ENCODE measurements at places on chromosomes 11 and 22. TPM values are rescaled to one million over a fixed set of nuclear protein-coding genes. Genes with fewer than 3 reads are reported as not detected.

DNA sequence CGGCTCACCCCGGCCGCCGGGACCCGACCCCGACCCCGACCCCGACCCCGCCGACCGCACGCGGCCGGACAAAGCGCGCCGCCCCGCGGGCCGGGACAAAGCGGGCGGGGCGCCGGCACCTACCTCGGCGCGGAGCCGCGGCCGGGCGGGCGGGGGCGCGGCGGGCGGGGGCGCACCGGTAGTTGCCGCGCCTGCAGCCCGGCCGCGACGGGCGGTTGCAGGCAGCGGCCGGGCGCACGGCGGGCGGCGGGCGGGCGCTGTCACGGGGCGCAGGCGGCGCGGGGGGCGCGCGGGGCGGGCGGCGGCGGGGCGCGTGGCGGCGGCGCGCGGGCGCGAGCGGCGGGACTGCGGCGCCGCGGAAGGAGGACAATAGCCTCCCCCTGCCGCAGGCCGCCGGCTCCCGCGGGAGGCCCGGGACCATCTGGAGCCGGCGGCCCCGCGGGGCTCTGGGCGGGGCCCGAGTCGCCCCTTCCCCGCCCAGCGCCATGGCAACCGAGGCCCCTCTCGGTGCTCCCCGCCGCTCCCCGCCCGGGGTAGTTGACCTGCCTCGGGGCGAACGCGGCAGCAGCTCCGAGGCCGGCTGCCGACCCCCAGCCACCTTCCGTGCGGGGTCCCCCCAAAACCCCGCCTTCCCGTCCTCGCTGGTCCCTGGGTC, 851 bp downstream of the SPTBN2 start:
- DNase-seq = no peak

DNA sequence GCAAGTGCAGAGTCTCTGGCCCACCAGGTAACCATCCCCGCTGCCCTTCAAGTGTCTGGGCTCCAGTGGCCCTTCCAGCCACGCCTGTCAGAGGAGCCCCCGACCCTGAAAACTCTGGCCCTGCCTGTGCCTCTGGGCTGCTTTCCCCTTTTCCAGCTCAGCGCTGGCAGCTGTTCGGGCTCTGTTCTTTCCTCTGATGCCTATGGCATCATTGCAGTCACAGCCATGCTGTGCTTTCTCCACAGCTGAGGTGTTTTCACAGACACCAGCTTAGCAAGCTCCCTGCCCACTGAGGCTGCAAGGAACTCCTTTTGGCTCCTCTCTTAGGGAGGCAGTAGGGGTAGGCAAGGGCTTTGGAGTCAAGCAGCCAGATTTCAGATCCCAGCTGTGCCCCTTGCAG, 21.2 kb downstream of the P2RX3 start:
- no peak for DNase-seq

DNA sequence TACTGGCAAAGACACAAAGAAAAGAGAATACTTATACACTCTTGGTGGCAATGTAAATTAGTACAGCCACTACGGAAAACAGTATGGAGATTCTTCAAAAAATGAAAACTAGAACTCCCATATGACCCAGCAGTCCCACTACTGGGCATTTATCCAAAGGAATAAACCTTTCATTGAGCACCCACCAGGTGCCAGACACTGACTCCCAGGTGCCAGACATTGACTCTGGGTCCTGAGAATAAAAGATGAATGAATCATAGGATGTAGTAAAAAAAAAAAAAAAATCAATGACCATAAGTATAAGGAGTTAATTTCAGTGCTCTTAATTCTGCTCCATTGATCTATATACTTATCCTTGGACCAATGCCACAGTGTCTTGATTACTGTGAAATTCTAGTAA, 28.2 kb downstream of the HEPHL1 start:
- no peak for DNase-seq

DNA sequence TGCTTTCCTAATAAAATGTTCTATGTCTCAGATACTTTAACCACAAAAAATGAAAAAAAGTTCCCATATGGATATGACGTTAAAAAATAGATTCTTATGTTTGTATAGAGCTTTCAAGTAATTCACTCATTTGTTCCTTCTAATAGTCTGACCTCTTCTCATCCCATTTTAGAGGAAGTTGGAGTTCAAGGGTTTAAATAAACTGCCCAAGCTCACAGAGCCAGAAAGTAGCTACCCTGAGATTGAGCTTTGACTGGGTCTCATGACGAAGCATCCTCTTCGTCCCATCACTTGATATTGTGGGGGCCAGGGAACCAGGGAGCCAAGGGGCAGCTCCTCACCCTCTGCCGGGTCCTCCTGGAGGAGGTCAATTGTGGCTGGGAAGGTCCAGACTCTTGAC, 116.3 kb downstream of the CCDC81 start:
- no peak for DNase-seq

GRCh38 chr22:46672731-46673130, 52.5 kb downstream of the GRAMD4 start:
- DNase-seq = no peak

DNA sequence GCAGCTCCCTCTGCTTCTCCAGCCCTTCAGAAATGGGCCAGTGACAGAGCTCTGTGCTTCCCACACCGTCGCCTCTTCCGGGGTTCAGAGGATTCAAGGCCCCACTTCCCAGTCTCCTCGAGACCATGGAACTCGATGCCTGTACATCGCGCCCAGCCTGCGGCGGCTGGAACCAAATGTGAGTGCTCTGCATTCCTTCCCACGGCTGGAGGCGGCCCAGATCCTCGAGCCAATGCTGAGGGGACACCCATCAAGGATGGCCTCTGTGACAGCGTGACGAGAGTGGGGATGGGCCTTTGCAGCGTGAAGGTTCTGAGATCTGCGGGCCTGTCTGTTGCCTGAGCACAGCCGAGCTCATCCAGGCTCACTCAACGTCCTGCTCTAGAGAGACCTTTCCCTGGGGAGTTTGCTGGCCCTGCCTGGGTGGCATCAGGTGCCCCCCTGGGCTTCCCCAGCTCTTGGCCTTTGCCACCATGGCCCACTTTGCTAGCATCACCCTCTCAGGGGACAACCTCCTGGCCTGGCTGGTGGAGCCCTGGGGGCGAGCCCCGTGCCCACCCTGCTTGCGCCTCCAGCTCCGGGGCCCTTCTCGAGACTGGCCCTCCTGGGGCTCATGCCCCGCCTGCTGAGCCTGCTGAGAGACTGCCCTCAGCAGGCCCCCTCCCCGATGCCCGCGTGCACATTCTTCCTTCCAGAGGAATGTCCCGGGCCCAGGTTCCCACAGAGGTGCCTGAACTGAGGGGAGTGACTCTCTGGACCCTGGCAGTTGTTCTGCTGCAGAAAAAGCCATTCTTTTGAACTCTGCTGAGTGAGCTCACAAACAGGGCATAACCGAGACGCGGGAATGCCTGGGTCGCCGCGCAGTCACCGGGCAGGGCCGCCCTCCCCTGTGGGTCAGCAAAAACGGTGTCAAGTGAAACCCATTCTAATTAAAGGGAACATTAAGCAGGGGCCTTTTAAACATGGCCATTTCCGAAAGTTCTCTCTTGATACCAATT, 7.3 kb upstream of the MYEOV start:
- no peak for DNase-seq

DNA sequence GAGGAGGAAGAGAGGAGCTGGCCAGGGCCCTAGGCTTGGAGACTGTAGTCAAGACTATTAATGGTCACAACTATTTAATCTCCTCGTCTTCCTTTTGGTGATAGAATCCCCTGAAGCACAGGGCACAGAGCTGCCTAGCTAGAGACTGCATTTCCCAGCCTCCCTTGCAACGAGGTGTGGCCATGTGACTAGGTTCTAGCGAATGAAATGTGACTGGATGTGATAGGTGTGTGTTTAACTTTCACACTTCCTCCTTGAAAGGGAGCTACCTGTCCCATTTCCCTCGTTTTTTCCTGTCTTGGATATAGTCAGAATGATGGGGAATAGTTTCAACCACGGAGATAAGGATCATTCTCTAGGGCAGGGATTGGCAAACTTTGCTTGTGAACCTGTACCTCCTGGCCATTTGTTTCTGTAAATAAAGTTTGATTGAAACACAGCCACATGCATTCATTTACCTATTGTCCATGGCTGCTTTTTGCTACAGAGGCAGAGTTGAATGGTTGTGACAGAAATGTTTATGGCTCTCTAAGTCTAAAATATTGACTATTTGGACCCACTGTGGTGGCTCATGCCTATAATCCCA, 313.5 kb downstream of the MIAT start:
- no peak for DNase-seq

- no peak for DNase-seq
Measured at GRCh38 chr11:125980436-125980835, 34.6 kb downstream of the VSIG10L2 start.

GRCh38 chr11:67997475-67997921, 6.4 kb downstream of the UNC93B1 start:
- DNase-seq = no peak

Gene RAG2
- not detected for total RNA-seq

DNA sequence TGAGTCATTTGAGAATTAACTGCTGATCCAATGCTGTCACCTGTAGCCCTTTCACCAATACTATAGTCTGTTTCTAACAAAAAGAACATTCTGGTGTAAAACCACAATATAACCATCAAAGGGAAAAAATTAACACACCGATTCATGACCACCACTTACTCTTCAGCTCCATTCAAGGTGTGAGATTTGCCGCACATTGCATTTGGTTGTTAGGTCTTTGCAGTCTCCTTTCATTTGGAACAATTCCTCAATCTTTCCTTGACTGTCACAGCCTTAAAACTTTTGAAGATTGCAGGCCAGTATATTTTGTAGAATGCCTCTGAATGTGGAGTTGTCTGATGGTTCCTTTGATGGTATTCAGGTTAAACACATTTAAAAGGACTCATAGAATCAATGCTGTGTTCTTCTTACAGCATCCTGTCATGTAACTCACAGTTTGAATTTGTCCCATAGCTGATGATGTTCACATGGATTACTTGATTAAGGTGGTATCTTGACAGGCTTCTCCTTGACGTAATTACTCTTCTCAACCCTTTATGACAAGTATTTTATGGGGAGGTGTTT, 63.6 kb downstream of the TNRC6B start:
- DNase-seq = no peak

Gene PVALB
- not detected for total RNA-seq

Gene MS4A2
- not detected for total RNA-seq

DNA sequence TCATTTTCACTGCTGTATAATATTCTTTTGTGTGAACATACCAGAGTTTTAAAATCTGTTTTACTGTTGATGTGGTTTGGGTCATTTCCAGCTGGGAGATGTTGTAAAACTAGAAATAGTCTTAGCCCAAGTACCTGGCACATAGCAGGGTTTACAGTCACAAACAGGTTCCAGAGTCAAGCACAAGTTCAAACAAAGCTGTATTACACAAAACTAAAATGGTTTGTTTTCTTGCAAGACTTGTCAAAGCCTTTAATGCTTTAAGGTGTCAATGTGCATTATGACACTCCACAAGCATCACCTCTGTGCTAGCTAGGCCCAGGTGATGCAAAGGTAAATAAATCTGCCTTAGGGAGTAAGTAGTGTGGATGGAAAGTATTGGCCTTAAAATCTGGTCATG, 379.1 kb downstream of the MN1 start:
- DNase-seq = no peak

DNA sequence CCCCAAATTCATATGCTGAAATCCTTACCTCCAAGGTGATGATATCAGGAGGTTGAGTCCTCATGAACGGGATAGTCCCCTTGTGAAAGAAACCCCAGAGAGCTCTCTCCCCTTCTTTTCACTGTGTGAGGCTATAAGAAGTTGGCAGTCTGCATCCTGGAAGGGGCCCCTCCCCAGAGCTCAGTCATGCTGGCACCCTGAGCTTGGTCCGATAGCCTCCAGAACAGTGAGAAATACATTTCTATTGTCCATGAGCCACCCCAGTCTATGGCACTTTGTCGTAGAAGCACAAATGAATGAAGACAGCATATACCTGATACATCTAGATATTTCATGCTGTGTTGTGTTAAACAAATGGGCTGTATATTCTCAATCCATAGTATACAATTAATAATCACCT, 81.1 kb upstream of the CRTAM start:
- no peak for DNase-seq

DNA sequence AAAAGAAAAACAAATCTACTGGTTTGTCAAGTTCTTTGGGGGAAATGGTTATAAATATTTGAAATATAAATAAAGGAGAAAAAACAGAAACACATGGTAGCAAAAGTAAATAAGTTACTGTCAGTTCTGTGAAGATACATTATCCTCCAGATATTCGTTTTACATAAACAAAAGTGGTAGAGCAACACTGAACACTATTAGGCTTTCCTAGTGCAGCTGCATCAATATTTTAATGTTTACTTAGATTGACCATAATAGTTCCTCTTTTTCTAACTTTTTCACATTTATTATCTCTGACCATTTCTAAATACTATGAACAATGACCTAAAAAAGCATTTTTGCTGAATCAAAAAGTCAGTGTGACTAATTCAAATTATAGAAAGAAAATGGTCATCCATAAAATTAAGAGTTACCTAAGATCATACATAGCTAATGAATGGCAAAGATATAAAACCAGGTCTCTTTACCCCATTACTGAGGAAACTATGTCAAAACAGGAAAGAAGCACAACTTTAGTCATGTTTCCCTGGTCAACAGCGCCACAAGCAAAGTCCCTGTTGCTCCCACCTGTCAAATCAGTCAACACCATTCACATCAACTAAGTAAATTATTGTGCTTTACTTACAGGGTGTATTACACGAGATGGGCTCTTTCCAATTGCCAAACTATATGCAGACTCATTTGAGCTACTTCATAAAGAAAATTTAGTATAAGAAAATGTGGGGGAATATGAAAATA, 38.5 kb downstream of the SBF2 start:
- no peak for DNase-seq

DNA sequence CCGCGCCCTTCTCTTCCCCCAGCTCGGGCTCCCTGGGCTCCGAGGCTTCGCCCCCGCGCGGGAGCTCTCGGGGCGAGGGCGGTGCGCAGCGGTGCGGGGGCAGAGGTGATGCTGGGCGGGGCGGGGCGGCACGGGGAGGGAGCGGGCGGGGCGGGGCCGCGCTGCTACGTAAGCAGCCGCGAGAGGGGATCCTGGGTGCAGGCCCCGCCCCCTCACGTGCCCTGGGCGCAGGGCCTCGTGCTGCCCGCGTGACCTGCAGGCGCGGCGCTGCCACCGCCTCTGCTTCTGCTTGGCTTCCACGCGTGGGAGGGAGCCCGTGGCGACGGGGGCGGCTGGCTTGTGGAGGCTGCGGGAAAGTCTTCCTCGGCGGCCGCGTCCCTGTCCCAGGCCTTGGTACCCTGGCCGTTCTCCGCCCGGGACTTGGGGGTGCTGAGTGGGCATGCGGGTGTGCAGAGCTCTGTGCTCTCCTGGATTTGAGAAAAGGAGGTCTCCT, 132.6 kb upstream of the HSD17B12 start:
- DNase-seq = no peak

GRCh38 chr11:35116762-35117640, 22.0 kb upstream of the CD44 start:
- no peak for DNase-seq

Gene ADORA2A
- total RNA-seq = 45.4 TPM

Gene KDM2A
- total RNA-seq = 243 TPM

Gene IL18BP
- 30.7 TPM for total RNA-seq

All from B cell (primary cell).